ENCODE measurements at places on chromosomes 3 and 15.

DNA sequence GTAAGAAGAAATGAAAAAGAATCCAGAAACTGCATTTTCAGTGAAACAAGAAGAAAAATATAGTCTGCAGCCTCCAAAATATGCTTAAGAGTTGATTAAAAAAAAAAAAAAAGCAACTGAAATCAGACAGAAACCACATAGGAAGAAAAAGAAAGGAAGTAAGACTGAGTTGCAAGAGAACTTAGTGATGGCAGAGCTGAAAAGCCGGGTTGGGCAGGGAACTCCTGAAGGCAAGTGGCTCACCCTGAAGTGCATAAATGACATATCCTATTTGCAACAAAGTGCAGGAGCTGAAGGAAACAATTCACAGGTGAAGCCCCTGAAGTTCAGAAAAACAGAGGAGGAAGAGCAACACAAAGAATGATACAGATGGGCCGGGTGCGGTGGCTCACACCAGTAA lies 108.8 kb upstream of the SLC25A36 start:
- no peak for DNase-seq

DNA sequence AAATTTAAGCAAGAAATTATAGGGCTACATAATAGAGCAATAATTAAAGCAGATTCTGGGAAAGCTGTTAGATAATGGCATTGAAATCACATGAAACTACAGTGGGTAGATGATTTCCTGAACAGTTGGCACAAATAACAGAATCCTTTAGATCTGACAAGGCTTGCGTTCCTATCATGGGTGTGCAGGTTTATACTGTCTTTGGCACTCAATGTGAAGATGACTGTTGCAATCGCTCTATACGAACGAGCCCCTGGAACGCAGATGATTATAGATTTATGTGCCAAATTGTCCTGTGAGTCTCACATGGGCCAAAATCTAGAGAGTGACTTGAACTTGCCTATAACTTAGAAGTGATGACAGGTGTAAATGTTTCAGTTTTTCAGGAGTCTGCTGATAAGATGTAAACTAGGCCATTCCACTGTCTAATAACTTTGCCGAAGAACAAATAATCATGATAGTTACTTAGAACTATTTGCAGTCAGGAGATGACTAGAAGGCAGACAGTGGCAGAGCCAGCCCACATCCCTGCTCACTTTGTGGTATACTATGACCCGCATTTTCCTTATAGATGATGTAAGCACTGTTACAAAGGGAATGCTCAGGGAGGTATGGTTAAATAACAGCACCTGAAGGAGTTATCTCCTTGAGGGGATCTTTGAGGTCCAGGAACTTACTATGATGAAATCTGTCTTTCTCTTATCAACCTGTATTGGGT lies 30.5 kb upstream of the TRPC1 start:
- DNase-seq, result no peak

DNA sequence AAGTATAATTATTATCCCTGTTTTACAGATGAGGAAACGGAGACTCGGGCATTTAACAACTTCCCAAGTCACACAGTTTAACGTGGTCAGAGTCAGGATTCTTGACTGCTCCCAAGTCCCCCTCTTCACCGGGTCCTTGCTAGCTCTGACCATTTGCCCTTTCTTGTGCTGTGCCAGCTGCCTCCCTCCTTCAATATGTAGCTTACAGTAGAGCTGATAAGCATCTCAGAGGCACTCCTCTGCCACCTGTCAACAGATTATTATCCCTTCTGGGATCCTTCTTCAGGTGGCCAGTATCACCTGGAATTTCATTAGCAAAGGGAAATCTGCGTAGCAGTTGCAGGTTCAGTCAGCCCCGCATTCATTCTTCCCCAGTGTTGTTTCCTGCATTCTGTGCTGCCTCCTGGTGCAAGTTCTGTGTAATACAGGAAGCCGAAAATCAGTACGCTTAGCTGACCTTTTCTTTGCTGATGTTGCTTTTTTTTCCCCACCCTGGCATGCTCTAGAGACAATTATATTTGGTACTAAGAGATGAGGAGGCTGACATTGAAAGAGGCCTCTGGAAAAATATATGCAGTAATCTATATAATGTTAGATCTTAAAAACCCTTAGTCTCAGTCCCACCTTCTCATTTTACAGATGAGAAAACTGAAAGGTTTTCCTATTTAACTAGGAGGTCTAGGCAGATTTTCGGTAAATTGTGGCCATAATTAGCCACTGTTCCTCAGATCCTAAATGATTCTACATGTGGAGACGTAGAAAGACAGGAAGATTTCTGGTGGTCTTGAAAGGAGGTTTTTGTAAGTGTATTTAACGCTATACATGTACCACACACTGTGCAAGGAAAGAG lies 24.8 kb downstream of the TMOD2 start:
- peak; percentile 55 for DNase-seq

DNA sequence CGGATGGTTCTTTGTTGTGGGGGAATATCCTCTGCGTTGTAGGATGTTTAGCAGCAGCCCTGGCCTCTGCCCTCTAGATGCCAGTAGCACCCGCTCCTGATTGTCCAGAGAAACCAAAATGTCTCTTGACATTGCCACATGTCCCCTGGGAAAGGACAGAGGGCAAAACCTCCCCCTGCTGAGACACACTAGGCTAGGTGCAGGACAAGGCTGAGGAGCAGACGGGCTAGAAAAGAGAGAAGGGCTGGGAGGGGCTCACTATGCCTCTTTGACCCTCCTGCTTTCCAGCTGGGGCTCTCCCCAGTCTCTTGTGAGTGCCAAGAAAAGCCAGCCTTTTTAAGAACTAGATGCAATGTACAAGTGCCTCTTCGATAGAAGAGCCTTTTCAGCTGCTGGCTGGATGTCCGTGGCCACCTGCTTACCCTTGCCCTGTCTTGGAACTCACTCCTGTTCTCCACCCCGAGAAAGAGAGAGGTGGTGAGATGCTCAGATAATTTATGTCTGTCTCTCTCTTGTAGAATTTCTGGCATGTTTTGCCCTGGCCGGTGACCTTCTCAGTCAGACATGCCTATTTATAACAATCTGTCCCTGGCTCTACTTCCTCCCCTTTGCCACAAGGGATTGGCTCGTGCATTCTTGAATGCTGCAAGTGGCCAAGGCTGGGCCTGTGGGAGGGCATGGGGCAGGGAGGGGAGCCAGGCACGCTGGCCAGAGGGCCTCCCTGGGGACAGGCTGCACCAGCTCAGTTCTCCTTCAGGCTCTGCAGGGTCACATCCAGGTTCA lies 142.6 kb downstream of the RPLP1 start:
- no peak for DNase-seq

GRCh38 chr15:77819851-77820728 lies 187.4 kb upstream of the LINGO1 start:
- DNase-seq, result no peak

Data from CD4-positive, alpha-beta T cell treated with Interleukin-4 for 4 hours (primary cell).